ENCODE measurements at places on chromosomes 12 and 14.
A peak's percentile ranks its signal among the peaks of the same experiment; 100 is the strongest.

GRCh38 chr14:21023817-21024584, 860 bp downstream of the NDRG2 start:
- no peak for DNase-seq

DNA sequence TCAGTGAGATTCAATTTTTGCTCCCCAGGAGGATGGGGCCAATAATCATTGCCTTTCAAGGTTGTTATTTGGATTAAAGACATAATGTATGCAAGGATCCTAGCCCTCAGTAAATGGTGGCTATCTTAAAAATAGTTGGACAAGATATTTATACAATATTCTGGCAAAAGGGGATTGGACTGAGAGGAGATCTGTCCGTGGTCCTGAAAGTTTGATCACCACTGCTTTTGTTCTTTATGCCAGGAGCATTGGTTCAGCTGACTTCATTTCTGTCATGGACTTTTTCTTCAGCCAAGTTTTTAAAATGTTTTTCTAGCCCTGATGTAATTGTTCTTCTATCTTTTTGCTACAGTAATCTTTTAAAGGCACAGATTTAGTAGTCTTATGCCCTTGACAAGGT, 70.2 kb upstream of the TCL1A start:
- no peak for DNase-seq

DNA sequence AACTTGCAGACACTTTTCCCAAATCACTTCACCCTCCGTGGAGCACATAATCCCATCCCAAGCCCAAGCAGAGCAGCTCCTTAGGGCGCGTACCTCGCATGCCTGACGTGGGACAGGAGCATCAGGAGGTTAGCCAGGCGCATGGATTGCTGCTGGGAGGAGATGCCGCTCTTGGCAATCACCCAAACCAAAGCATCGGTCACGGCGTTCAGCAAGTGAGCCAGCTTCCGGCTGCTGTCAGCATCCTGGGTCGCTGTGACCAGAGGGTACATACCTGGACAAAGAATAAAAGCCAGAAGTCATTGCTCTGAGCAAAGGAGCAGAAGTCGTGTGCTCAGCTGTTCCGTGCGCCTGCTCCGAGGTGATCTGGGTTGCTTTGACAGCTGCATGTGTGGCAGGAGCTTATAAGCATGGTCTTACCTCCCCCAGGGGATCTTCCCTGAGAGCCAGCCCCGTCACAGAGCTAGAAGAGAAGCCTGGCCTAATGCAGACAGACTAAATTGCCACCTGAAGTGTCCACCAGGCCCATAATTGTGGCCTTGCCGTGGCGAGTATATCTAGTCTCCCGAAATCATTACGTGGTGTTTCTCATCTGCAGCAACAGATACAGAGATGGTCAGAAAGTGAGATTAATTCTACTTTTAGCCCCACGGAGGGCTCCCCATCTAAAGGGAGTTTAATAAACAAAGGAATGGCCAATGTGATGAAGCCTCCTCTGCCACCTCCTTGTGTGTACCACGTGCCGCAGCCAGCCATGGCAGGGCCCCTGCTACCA, 59.1 kb downstream of the ESR2 start:
- peak; percentile 20 for DNase-seq

DNA sequence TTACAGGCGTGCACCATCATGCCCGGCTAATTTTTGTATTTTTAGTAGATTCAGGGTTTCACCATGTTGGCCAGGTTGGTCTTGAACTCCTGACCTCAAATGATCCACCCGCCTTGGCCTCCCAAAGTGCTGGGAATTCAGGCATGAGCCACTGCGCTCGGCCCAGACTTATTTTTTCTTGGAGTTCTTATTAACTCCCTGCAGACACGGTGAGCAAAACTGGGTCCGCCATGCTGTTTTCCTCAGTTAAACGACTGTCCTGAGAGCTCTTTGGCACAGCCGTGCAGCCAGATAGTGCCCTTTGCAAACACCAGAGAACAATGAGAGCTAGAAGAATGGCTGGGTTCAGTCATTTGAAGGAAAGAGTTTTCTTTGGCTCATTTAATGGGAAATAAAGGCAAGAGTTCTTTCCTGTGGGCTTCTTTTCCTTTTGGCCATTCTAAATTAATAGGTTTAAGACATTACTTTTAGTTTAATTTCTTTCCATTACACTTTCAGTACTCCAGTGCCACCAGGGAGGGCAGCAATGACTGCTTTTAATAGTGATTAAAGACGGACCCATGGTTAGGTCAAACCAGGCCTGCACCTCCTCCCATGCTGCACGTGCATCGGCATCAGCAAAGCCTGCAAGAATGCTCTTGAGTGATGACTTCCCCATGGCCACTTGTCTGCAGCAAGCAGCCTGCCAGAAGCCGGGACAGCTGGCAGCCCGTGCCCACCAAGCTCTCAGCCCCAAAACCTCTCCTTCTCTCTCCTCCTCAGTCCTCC, 60.7 kb downstream of the VCPKMT start:
- no peak for DNase-seq

GRCh38 chr14:24990050-24990449, 59.9 kb downstream of the STXBP6 start:
- DNase-seq, result no peak

DNA sequence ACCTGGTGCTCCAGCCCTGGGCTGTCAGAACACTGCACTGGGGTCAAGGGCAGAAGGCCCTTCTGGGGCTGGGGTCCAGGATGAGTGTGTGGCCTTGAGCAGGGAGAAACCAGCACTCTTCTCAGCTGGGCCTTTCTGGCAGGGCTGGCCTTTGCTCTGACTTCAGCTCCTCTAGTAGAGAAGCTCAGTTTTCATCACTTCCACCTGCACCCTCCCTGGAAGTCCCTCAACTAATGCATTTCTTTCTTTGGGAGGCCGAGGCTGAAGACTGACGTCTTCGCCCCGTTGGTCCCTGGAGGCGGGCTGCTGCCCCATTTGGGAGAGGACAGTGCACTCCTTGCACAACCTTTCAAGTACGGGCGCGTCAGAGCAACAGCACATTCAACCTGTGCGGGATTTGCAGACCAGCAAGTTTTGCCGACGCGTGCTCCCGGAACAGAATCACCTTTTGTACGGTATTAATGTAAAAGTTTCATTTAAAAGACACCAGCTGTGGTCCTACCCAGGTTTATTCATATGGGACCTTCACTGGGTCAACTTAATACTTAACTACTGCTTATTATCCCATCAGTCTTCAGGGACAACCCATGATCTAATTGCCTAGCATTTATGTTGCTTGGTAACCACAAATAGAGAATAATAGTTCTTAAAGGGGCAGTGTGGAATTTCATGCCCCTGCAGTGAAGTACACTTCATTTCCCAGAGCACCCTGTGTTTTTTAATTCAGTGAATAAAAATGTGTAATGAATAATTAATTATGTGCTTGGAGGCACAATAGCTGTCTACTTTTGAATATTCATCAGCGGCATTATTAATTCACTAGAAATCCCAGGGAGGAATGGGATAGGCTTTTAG, 134.8 kb upstream of the VRK1 start:
- DNase-seq, result no peak

DNA sequence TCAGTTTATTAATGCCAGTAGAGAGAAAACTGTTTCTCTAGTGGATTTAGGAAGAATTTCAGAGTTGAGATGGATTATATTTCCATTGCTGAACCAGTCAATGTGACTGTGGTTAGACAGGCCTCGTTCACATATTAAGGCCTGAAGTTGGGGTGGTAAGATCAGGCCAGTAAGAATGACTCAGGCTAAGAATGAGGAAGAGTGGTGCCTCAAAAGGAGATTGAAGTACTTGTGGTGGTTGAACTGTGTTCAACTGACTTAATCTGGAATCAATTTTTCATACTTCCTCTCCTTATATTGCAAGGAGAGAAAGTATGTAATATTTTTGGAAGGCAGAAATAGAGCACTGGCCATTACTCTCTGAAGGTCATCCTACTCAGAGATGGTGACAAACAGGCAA, 37.8 kb upstream of the ATF7IP start:
- no peak for DNase-seq

DNA sequence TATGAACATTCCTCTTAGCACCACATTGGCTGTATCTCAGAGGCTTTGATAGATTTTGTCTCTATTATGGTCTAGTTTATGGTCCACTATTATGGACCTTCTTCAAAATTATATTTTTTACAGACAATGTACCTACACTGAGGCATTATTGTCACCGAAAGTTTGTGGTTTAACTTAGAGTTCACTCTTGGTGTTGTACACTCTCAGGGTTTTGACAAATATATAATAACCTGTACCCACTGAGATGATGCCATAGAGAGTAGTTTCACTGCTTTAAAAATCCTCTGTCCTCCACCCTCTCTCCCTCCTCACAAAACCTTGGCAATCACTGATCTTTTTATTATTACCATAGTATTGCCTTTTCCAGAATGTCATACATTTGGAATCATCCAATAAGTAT, 528.2 kb downstream of the SLC6A15 start:
- DNase-seq, result no peak

DNA sequence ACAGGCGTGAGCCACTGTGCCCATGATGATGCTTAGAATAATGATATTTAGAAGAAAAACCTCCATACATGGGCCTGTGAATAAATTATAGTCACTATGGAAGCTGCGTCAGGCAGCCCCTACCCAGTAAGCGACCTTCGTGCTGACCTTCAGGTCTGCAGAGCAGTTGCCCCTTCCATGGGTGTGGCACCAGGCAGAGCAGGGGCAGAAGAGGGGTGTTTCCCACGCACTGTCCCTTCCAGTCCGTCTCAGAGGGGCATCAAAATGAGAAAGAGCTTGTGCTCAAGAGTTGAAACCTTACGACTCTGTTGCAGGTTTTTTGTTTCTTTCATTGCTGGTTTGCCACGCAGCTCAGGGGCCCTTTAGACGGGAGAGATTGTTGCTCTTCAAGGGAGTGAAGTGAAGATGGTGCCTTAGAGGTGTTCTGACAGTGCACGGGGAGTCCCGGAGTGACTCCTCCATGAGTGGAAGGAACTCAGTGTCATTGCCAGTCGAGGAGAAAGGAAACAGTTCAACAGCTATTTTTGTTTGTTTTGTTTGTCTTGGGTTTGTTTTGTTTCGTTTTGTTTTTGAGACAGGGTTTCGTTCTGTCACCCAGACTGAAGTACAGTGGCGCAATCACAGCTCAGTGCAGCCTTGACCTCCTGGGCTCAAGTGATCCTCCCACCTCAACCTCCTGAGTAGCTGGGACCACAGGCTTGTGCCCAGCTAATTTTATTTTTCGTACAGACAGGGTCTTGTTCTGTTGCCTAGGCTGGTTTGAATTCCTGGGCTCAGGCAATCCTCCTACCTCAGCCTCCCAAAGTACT, 13.9 kb downstream of the CKB start:
- DNase-seq, result no peak

DNA sequence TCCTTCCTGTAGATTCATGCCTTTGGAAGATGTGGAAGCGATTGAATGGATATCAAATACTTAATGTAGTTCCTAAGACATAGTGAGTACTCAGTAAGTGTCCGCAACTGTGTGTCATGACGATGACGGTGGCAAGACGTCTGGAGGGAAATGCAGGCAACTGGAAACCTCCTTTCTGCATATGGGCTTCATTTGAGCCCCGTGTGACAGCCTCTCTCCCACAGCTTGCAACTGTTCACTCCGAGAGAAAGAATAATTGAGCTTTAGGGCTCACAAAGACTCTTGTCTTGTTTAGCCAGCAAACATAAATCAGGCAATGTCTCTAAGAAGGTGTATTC, 6.9 kb downstream of the CFAP251 start:
- DNase-seq, result no peak

DNA sequence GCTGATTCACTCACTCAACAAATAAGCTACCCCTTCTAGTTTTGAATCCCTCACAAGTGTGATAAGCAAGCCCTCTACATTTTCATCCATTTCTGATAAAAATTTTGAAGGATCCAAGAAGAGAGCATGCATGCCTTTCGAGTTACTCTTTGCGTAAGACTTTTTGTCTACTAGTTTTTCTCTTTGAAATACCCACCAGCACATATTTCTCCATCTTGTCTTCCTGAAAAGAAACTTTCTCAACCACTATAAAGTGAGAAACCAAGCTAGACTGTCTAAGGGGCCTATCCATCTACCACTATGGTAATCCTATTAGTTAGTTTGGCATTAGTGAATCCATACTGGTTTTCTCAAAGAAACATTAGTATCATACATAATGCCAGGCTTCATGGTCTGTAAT, 56.9 kb downstream of the PARP11 start:
- DNase-seq, result no peak

DNA sequence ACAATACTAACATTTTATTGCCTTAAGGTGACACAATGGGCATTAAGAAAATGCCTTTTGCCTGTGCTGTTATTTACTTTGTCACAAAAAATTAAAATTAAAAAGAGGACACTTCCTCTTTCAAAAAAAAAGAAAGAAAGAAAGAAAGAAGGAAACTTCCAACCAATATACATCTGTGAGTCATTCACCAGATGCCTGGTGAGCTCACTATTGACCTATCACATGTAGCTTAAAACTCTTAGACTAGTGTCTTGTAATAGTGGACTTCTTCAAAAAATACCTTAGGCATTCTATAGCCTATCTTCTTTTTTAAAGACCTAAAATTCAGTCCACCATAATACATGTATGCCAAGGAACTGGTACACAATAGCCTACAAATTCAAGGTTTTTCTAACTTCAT, 4.9 kb upstream of the SOX5 start:
- no peak for DNase-seq

GRCh38 chr12:53211476-53212381, 4.7 kb upstream of the ITGB7 start:
- DNase-seq, result no peak

GRCh38 chr12:6183689-6184428, 16.3 kb upstream of the CD9 start:
- no peak for DNase-seq

DNA sequence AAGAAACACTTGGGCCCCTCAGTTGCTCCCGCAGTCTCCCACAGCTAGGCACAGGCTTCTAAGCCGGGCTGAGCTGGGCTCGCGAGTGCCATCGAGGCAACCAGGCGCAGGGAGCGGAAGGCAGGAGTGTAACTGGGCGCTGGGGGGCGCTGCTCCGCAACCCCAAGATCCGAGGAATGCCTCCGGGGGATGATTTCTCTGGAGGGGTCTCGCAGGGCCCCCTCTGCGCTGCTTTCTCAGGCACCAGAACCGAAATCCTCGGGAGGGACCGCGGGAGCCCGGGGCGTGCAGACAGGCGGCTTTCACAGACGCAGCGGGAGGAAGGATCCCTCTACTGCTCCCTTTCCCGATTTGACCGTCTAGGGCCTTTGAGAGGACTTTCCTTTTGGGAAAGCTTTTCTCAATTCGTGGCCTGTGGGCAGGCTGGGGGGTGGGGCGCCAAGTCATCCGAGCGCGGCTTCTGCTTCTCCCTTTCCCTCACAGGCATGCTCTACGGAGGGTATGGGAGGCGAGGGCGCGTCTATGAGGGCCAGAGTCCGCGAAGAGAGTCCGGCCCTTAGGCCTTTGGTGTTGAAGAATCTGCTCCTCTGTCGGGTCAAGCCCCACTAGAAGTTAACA, 4.3 kb upstream of the NKX2-1 start:
- DNase-seq, result no peak
